ENCODE measurements at places on chromosomes 12 and 14.

DNA sequence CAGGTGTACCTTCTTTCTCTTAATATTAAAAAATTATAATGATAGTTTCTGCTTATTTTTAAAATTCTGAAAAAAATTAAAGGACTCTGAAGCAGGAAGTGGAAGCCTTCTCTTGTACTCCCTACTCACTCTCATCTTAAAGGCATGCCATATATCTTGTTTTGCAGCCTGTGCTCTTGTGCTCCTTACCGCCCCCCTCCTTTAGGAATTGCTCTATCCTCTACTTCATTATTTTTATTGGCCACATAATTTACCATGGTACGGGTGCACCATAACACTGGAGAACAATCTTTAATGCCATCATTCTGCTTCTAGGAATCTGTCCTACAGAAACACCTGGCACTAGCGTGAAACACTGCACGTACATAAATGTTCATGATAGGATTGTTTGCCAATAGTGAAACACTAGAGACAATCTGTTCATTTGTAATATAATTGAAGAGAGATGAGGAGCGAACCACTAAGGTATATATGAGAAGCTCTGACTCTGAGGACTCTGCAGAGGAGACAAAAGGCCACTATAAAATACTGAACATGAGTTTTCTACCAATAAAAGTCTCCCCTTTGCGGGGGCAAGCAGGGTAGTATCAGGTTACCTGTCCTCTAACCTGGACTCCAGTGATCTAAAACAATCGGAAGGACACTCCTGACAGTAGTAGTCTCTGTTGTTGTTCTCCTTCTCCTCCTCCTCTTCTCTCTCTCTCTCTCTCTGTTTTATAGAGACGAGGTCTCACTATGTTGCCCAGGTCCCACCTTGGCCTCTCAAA, 6.3 kb upstream of the NYNRIN start:
- no peak for DNase-seq

DNA sequence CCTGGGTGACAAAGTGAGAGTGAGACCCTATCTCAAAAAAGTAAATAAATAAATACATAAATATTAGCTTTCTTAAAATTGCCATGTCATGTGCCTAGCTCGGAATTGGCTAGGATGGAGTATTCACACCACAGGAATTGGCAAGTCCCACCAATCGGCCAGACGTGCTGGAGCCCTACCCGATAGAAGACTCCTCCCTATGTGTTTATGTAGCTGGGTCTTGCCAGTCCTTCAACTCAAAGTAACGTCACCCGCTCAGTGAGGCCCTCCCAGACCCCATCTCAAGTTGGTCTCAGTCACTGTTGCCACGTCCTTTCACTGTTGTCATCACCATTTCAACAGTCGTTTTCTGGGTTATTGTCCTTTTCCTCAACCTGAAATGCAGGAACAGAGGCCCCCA, 20.2 kb downstream of the VRTN start:
- no peak for DNase-seq

DNA sequence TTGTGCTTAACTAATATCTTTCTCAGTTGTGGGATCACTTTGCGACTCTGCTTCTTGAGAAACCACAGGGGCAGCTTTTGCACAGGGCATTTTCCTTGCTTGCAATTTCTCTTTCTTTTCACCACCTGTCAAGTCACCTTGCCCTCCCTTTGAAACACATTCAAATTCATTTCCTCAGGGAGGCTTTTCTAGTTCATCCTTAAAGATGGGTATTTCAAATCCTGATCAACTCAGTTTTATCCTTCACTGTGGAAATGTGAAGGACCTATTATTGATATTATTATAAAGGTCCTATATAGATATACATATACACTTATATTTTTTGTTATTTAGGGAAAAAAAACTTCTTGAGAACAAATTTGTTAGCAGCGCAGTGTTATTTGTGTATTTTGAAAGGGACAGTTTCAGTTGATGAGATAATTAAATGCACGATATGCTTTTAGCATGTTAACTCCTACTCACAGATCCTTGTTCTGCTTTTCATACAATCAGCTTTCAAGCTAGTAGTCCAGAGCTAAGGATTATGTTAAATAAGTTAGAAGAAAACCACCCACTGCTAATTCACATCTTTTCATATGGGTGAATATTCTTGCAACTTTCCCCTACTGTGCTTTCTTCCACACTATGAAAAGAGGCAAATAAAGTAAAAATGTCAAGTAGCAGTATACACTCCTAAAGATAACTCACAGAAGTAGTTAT, 501.4 kb upstream of the RGS6 start:
- no peak for DNase-seq

- DNase-seq = no peak
These were observed 61.7 kb downstream of the KIF26A start for GRCh38 chr14:104200106-104200505.

DNA sequence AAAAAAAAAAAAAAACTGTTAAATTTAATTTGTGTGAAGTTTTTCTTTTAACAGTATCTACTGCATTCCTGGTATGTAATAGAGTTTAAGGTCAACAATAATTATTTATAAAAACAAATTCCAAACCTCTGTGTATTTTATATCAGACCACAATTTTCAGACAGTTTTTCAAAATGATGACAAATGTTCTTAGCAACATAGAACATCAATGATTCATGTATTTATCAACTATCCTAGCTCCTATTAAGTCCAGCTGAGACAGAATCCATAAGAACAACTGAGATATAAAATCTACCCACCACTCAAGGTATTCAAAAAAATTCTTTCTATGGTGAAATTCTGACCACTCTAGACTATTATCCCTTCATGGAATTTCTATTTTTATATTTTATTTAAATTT, 144.5 kb downstream of the EPS8 start:
- no peak for DNase-seq

DNA sequence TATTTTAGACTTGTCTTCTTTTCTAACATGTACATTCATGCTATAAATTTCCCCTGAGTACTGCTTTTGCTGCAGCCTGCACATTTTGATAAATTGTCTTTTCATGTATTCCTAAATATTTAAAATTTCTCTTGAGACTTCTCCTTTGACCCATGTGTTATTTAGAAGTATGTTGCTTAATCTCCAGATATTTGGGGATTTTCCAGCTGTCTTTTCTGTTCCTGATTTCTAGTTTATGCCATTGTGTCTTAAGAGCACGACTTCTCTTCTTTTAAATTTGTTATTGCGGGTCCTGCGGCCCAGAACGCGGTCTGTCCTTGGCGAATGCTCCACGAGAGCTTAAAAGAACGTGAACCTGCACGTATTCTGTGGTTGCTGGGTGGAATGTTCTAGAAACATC, 136.4 kb downstream of the KIF26A start:
- DNase-seq = no peak

- DNase-seq = no peak
These were observed 13.9 kb downstream of the COPZ1 start for GRCh38 chr12:54338698-54339296.

DNA sequence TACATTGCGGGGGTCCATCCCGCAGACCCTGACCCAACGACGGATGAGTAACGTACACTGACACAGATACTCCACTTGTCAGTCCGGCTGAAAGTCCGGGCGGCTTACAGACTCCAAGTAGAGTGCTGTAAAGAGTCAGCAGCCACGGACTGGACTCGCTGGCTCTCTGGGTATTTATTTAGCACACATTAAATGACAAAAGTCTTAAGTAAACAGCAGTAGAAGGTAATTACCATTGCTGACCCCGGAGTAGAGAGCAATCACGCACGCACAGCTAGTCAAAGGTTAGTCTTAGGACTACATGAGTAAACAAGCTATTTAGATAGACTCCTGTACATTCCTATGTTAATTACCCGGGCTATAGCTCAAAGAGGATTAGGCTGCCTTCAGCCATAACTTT, 780.9 kb downstream of the RPS29 start:
- no peak for DNase-seq

DNA sequence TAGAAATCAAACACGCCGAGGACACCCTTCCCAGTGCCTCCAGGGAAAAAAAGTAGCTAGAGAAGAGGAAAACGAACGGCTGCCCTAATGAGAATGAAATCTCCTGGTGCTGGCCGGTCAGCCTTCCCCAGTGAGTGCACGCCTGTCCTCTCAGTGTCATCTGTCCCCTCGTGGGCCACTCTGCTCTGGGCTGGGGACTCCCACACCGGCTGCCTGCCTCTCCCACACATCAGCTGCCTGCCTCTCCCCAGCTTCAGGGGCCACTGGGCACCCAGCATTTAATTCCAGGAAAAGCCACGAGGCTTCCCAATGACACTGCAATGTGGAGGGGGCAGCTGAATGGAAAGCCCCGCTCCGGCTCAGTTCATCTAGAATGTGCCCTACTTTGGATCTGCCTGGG, 59.0 kb downstream of the CCDC85C start:
- no peak for DNase-seq

DNA sequence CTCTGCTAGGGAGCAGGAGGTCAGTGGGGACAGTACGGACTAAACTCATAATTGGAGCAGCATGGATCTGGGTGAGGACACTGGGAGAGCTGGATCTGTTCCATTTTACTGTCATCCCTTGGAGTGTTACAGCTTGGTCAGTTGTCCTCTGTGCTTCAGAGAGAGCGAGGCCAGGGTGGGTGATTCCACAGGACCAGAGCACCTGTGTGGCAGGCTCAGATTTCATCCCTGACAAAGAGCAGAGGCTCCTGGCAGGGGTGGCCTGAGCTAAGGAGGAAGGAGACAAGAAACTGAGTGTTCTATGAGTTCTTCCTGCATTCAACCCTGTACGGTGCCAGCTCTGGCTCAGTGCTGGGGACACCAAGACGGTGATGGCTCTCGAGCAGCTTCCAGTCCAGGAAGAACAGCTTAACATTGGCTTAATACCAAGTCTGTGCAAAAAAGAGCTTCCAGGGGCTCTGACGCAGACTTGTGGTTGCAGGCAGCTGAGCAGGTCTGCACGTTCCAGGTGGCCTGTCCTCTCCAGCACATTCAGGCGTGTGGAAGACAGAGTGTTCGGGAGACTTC, 8.4 kb upstream of the PGF start:
- no peak for DNase-seq

DNA sequence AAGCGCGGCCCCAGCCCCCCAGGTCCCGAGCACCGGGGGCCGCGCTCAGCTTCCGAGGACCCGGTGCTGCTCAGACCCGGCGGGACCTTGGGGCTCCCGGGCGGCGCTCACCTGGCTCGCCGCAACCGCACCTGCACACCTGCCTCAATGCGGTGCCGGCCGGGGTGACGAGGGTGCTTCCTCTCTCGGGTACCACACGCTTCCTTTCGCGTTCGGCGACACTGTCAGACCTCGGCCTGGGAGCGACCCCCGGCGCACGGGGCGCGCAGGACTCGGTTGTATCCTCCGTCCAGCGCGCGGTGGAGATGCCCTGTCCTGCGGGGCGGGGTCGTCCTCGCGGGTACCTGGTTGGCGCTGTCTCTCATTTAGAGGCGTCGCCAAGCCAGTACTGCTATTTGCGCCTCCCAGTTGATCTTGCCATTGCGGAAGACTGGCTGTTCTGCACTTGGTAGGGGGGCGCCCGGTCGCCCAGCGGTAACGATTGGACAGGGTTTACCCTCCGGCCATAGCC, 718 bp downstream of the PACS2 start:
- no peak for DNase-seq

DNA sequence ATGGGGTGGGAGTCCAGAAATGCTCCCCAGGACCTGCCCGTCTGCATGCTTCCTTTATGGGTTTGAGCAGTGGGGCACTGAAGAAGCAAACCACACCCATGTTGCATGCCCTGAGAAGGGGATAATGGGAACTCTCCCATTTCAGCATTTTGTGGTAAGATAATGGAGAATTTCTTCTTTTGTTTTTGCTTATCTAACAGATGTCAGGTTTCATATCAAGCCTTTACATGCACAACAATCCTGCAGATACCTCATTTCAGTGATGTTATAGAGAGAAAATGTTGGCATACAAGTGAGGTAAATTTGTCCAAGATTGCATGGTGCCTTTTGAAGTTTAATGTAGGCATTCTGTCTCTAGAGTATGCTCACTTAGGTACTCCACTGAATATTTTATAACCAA, 177.0 kb downstream of the ALX1 start:
- DNase-seq = no peak

DNA sequence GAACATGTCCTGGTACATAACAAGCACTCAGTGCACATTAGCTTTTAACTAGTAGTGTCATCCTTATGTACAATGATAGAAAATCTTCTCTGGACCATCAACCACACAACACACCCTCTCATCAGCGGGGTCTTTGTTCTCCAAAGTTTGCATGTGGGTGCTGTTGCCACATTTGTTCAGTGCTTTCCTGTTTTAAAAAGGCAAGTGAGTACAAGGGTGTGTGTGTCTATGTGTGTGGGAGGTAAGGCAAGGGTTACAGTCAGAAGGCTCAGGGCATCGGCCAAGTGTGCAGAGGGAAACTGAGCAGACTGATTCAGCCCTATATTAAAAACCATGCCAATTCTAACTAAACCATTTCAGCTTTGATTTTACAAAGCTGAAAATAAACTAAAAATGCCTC, 17.9 kb downstream of the KRT76 start:
- no peak for DNase-seq

DNA sequence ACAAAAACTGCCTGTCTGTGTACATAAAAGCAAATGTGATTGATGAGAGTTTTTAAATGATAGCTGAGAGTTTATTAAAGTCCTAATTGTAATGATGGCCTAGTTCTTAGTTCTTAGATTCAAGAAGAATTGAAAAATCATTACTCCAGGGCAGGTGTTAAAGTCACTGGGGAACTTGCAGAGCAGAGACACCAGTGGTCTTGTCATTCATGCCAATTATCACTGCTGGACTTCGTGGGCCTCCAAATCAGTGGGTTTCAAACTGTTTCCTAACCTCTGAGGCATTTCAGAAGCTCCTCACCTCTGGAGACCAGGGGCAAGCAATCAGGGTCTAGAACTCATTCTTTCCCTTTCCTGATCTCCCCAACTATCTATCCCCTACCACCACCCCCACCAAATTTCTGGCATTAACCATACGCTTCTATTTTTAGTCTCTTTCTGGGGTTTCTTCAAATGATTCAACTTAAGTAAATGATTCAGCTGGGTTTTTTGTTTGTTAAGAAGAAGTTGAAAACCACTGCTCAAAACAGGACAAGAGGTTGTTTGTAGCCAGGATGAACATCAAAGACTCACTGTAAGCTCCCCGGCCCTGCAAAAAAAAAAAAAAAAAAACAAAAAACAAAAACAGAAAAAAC, 80.1 kb downstream of the CEP83 start:
- DNase-seq = no peak

DNA sequence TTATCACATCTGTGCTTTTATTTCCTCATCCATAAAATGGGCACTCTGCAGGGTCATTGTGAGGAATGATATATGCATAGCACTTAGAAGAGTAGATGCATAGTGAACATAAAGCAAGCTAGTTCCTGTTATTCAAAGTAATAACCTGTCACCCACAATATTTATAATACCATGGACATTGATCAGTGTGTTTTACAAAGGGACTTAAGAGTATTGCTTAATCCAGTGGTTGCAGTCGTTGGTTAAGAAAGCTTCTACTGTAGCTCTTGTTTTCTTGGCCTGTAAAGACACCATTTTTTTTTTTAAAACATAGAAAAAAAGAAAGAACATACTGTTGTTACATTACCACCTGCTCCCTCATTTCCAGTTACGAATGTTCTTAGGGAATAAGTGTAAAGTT, 13.1 kb downstream of the METAP2 start:
- no peak for DNase-seq

GRCh38 chr12:100826323-100826722, 31.7 kb downstream of the ANO4 start:
- peak; percentile 6 for DNase-seq

Data from smooth muscle cell of the brain vasculature (primary cell).